ENCODE measurements at places on chromosomes 3 and 15.

DNA sequence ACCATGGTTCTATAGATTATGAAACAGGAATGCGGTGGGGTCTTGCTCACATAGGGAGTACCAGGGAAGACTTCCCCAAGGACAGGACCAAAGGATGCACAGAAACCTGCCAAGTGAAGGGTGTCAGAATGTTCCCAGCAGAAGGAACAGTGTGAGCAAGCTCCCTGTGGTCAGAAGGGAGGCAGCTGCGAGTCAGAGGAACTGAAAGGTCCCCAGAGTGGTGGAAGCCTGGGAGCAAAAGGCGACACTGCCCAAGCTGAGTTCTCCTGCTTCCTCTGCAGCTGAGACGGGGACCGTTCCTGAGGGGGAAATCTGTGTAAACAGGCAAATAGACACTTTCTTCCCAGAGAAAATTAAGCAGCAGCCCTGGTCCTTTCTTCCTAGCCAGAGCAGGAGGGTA, 14.2 kb upstream of the SLC6A6 start:
- H3K36me3 ChIP-seq, result no peaks in the 10 kb centered on the region
- H3K27ac ChIP-seq, result no peak overlapping the region
- peak; percentile 47 for DNase-seq
- peaks cover 4% of the 10 kb centered on the region for H3K27me3 ChIP-seq
- no peak overlapping the region for H3K4me3 ChIP-seq

- H3K4me3 ChIP-seq, result peak overlapping the region; percentile 13
- DNase-seq, result peak; percentile 23
- peaks cover 22% of the 10 kb centered on the region for H3K4me1 ChIP-seq
- H3K27me3 ChIP-seq, result no peaks in the 10 kb centered on the region
- no peak overlapping the region for H3K27ac ChIP-seq
These were observed 76.0 kb downstream of the PTPRG start for GRCh38 chr3:61637088-61638051.

GRCh38 chr15:37260255-37260654, 159.9 kb upstream of the MEIS2 start:
- no peaks in the 10 kb centered on the region for H3K27me3 ChIP-seq
- no peak for DNase-seq
- H3K4me1 ChIP-seq, result no peaks in the 10 kb centered on the region
- no peak overlapping the region for H3K27ac ChIP-seq
- no peaks in the 10 kb centered on the region for H3K36me3 ChIP-seq

DNA sequence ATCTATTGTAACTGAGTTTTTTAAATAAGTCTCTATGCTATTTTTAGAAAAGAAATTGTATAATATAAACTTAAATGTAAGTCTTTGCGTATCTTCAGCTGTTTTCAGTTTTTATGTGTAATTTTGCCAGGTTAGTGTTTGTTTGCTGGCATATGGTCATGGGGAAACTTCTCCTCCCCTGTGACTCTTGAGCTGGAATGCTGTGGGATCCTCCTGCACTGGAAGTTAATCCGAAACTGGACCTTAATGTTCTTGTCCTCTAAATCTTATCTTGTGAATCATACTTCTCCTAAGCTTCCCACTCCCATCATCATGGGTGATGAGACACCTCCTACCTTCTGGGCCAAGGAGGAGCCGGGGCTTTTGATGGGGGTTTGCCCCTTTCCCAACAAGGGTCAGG, 52.4 kb upstream of the CHST2 start:
- H3K36me3 ChIP-seq, result no peaks in the 10 kb centered on the region
- 0 out of 2 replicates have a peak overlapping the region, but pooled peaks have one; percentile 1 for H3K27ac ChIP-seq
- H3K4me1 ChIP-seq, result peaks cover 24% of the 10 kb centered on the region
- no peak overlapping the region for H3K4me3 ChIP-seq
- peak; percentile 58 for DNase-seq
- no peaks in the 10 kb centered on the region for H3K27me3 ChIP-seq

GRCh38 chr15:95347837-95348236, 982.7 kb upstream of the NR2F2 start:
- H3K27me3 ChIP-seq, result no peaks in the 10 kb centered on the region
- H3K4me3 ChIP-seq, result no peak overlapping the region
- no peaks in the 10 kb centered on the region for H3K36me3 ChIP-seq
- no peak for DNase-seq
- H3K27ac ChIP-seq, result no peak overlapping the region

DNA sequence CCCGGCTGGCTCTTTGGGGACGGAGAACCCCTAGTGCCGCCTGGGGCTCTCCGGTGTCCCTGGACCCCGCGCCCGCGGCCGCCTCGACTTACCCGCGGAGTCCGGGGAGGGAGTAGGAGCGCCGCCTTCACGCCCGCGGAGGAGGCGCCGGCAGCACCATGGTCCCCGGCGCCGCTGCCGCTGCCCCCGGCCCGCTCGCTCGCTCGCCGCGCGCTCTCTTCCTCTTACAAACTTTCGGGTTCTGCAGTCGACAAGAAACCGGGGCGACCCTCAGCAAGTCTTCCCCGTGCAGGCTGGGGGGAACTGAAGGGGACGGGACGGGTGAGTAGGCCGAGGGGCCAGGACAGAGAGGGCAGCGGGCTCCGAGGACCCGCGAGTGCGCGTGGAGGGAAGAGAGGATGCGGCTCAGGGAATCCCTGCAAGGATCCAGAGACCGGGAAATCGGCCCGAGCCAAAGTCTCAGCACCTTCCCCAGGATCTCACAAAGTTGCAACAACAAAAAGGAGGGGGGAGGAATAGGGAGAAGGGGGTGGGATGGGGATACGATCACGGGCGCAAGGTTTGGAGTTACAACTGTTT, 2.0 kb downstream of the FOXP1 start:
- H3K27ac ChIP-seq, result peak overlapping the region; percentile 81
- peak; percentile 65 for DNase-seq
- H3K4me1 ChIP-seq, result peaks cover 49% of the 10 kb centered on the region

DNA sequence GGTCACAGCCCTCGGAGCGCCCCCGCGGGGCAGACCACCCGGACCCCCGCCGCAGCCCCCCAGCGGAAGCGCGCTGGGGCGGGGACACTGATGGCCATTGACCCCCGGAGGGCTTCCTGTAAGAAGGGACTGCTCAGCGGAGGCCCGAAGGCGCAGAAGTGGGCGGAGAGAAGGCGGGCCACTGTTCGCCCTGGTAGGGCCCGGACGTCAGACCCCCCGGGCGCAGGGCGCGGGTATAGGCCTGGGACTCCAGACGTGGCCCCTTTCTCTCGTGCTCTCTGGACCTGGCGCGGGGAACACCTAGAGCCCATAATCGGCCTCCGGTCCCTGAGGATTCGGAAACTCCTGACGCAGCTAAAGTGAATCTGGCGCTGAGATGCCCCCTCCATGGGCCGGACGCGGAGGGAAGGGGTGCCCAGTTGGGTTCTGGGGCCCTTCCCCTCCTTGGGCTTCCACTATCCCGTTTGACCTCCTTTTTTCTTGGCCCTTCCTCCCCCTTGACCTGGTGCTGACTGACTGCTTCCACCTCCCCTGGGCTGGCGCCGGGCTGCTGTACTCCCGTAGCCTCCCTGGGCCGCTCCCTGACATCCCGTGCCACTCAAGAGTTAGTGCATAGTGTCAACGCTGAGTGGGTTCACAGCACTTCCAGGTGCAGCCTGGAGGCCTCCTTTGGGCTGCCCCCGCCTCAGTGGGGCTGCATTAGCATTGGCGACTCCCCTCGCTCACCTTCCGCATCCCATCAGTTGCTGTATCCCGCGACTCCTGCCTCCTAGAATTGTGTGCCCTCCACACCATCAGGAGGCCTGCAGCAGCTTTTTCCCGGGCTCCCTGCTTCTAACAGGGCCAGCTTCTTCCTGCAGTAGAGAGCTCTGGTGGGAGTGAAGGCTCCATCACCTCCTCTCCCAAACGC, 694 bp downstream of the ABTB1 start:
- peak; percentile 79 for DNase-seq
- peak overlapping the region; percentile 86 for H3K4me3 ChIP-seq
- no peaks in the 10 kb centered on the region for H3K27me3 ChIP-seq
